ENCODE measurements at places on chromosomes 2 and 18. TPM values are rescaled to one million over a fixed set of nuclear protein-coding genes. Genes with fewer than 3 reads are reported as not detected.

- no peak for DNase-seq
- peaks cover 16% of the 10 kb centered on the region for H3K4me1 ChIP-seq
- no peaks in the 10 kb centered on the region for H3K36me3 ChIP-seq
These were observed 909.0 kb downstream of the EPHA4 start for GRCh38 chr2:220663065-220663464.

ERICH2 gene
- 2.4 TPM for total RNA-seq

GRCh38 chr18:37266290-37266689, 299.3 kb downstream of the CELF4 start:
- H3K36me3 ChIP-seq = no peaks in the 10 kb centered on the region
- peaks cover 87% of the 10 kb centered on the region for H3K27me3 ChIP-seq
- no peaks in the 10 kb centered on the region for H3K4me1 ChIP-seq
- H3K27ac ChIP-seq = no peak overlapping the region

GPBAR1 gene
- total RNA-seq = 1.1 TPM

GRCh38 chr2:190762566-190762965, 113.7 kb downstream of the NAB1 start:
- H3K36me3 ChIP-seq = peaks cover 5% of the 10 kb centered on the region
- no peak overlapping the region for H3K4me3 ChIP-seq
- no peaks in the 10 kb centered on the region for H3K27me3 ChIP-seq
- H3K27ac ChIP-seq = no peak overlapping the region
- H3K4me1 ChIP-seq = peaks cover 39% of the 10 kb centered on the region
- DNase-seq = no peak
